ENCODE measurements at places on chromosomes 3 and 15.

- no peak for DNase-seq
Observed at GRCh38 chr15:56877255-56877970, 41.0 kb upstream of the TCF12 start.

DNA sequence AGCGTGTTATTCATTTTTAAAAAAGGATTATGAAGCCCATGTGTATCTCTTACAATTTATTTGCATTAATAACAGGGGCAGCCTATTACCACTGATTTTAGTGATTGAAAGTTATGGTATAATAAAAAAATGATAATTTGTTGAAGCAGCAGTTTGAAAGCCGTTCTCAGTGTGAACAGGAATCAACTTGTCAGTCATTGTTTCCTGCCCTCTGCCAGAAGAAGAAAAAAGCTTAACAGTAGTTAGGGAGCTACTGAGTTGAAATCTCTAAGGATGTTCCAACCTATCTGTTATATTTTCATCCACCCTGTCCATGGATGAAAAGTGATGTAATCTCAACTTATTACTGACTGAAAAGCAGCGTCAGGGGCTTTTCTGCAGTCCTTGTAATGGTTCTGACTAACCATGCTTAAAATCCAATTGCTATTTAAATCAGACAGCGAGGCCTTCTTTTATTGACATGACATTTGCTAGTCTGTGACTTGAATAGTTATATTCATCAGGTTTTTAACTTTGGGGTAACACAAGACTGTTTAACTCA is 486.7 kb downstream of the ROBO2 start:
- no peak for DNase-seq

DNA sequence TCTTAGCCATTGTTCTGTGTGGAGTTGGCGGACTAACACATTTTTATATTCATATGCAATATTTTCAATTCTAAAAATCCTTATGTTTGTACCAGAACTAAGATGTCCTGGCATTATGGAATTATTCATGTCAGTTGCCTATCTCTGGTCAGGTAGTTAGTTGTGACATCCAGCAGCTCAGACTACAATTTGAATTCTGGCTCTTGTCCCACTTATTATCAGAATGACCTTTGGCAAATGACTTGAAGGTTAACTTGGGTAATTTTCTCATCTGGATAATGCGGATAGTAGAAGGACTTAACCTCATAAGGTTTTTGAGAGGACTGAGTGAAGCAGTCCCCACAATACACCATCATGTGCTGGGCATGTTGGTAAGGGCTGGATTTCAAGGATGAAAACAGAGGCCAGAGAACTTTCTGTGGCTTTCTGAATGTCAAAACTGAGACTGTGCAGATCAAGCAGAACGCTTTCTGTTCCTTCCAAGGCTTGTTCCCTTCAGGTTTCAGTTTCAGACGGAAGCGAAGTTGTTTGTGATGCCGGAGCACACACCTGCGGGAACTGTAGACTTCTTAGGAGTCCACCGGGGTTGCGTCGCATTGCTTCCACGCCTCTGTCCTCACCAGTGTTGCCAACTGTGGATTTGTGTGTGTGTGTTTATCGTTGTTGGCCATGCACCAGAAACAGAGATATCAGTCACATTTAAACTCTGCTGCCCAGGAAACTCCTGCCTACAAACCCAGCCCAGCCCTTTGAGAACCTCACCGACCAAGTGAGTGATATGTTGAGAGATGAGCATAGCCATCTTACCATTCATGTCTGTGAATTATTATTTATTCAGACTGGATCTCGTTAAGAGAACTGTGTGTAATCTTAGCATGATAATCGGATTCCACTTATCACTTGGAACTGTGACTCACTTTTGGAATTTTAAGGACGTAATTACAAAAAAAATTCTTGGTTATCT is 76.0 kb downstream of the PTPRG start:
- DNase-seq = no peak

GRCh38 chr3:145678401-145678800 is 482.6 kb downstream of the PLOD2 start:
- DNase-seq = no peak

DNA sequence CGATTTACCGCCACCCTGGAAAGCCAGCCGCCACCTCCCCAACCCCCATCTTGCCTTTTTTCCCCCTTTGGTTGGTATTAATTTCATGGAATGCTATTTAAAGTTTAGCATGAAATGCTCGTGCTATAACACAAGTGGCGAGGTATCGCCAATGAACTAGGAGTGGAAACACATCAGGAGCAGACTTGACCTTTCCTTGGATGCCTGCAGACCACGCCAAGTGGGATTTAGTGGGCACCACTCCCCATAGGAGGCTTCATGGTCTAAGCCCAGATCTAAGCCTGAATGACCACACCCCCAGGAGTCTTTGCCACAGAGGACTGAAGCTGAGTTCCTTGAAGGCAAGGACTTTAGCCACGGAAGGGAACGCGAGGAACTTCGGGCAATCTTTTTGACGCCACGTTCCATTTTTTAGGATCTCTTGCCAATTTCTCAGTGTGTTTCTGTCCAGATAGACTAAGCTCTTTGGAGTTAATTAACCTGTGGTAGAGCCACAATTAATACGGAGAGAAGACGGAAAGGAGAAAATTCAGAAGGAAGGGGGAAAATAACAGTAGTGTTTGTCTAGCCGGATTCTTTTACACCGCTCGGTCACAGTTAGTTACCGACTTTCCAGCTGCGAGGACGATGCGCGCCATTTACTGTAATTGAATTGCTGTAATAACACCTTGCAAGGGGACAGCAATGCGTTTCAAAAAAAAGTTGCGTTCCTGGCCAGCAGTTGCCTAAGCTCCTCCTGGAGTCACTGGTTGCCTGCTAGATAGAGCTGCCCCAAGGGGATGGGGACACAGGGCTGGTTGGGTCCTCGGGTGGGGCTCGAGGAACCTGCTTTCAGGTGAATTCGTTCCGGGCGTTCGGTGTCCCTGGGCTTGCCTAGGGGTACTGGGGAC is 37.1 kb downstream of the NR2F2 start:
- DNase-seq = no peak

DNA sequence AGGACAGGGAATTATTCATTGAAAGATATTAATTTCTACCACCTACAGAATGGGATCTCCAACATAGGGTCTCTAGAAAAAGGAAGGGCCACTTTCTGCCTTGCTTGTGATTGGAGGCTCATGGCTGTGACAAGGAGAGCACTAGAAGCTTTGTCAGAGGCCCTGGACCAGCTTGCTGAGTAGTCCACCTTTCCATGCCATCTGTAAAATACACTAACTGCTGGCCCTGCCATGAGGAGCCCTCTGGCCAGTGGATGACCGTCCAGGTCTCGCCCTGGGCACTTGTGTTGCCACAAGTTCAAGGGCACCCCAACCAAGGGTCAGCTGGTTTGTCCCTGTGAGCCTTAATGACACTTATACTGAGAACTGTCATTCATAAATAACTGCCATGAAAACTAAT is 1.6 kb upstream of the SYNM start:
- no peak for DNase-seq

GRCh38 chr15:64096668-64097384 is 1.0 kb downstream of the SNX1 start:
- DNase-seq = no peak

- no peak for DNase-seq
Observed at GRCh38 chr15:77856705-77857346, 220.7 kb downstream of the TBC1D2B start.

GRCh38 chr3:184679056-184679816 is 32.6 kb downstream of the MAGEF1 start:
- DNase-seq = no peak

DNA sequence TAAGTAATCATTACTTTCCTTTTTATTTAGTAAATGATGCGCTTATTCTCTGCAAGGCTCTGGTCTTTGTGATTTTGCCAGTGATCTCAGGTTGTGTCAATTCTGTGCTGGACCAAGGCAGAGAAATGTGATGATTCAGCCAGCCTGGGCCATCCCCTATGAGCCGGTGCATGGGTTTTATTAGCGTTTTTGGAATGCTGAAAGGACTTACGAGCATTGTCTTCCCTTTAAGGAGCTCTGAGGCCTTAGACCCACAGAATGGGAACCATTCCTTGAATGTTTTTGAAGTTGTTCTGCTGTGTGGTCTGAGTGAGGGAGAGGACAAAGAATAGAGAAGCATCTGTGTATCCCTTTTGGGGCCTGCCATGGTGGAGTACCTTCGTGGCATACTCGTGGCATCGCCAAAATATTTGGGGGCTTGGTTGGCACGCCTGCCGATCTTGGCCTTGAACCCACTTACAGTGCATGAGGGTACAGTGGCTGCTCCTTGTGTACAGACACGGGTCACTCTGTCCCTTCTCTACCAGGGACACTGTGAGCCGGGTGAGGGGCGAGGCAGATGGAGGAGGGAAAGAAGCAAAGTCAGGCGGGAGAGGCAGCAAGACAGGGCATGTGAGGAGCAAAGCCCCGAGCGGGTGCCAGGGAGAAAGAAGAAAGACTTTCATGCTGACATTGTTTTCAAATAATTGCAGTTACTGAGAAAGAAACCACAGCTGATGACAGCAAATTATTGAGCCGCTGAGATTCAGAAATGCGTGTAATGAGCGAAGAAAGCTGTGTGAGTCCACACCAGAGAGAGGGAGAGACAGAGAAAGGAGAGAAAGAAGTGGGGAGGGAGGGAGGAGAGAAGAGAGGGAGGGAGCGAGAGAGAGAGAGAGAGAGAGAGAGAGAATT is 269.4 kb upstream of the RGMA start:
- no peak for DNase-seq

- DNase-seq = no peak
Observed at GRCh38 chr3:32245200-32245599, 6.7 kb downstream of the CMTM8 start.

GRCh38 chr3:164577667-164578210 is 500.6 kb downstream of the SI start:
- no peak for DNase-seq

GRCh38 chr3:151539599-151539998 is 78.7 kb upstream of the IGSF10 start:
- DNase-seq = no peak

DNA sequence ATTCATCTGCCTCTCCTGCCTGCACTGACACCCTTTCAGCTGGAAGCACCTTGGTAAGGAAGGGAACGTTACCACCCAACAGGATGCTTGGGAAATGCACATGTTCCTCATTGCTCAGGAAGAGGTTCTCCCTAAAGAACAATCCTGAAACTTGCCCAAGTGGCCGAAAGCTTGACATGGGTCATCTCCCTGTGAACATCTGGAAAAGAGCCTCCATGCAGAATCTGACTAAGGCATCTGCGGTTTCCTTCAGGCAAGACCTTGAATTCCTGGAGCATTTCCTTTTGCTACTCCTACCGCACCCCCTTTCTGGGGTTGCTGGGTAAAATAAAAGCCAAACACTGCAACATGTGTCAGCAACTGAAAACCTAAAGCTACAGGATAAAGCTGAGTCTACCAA is 68.7 kb upstream of the SNRK start:
- DNase-seq = no peak

DNA sequence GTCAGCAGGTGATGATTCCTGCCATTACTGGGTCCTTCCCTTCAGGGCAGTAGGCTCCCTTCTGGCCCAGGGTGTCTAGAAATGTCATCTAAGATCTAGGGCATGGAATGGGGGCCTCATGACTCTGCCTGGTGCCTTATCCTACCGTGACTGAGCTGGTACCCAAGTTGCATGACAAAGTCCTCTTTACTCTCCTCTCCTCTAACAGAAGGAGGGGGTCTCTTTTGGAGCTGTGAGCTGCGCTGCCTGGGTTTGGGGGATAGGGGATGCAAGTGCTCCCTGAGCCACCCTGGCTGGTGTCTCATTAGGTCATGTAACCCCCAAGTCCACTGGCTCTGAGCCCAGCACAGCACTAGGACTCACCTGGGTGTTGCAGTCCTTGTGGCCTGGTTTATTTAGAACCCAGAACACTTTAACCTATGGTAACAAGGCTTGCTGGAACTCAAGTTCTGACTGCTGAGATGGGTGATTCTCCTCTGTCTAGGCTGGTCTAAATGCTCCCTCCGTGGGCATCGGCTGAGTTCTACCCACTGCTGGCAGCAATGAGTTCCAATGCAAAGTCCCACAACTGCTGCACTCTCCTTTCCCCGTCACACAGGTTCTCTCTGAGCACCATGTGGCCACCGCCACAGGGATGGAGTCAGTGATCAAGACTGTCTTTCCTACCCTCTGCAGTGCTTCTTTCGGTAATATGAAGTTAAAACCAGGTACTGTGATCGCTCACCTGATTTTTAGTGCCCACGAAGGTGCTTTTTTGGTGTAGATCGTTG is 34.0 kb downstream of the XXYLT1 start:
- no peak for DNase-seq

DNA sequence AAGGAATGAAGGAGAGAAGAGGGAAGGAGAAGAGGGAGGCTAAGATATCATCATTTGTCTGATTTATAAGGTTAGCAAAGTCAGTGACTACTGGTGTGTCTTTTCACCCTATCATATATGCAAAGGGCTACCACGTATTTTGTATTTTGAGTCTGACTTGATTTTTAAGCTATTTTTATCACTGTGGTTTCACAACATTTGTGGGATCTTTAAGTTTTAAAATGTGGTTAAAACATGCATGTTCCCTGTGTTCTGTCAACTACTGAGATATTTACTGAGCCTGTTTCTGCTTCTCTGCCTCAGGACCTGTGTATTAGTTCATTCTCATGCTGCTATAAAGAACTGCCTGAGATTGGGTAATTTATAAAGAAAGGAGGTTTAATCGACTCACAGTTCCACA is 22.5 kb upstream of the SPTSSB start:
- DNase-seq = no peak

DNA sequence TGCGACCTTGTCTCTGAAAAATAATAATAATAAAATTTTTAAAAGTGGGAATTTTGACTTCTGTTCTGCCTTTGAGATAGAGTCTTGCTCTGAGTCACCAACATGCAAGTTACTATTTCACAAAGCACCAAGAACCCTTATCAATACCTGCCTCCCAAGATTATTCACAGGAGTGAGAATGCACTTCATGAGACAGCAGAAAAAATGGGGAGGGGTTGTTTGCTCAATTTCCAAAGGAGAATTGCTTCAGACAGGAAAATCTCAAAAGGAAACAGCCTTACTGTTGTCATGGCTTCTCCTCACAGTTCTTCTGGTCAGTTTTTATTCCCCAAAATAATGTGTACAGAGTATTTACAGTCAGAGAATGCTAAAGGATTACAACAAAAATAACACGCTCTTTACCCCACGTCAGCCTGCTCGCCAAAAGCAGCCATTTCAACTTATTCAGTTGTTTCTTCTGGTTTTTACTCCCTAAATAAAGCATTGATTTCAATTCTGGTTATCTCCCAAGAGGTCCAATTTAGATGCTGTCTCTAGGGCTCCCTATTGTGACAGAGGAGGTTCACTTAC is 89.0 kb downstream of the PPCDC start:
- no peak for DNase-seq

- no peak for DNase-seq
Observed at GRCh38 chr15:67307156-67307555, 52.6 kb downstream of the IQCH start.

Measured in activated CD4-positive, CD25-positive, alpha-beta regulatory T cell (primary cell).